Bronchial epithelial cell (primary cell): ENCODE measurements at places on chromosomes 6 and 20.
A peak's percentile ranks its signal among the peaks of the same experiment; 100 is the strongest.

DNA sequence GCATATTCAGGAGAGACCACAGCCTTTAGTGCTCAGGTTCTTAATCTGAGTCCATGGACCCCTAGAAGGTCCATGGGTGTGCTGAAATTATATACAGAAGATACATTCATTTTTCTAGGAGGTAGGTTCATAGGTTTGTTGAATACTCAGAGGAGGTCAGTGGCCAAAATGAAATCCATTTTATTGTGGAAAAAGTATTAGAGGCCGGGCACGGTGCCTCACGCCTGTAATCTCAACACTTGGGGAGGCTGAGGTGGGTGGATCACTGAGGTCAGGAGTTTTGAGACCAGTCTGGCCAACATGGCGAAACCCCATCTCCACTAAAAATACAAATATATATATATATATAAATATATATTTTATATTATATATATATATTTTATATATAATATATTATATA lies 9.0 kb upstream of the UST start:
- no peak for DNase-seq

DNA sequence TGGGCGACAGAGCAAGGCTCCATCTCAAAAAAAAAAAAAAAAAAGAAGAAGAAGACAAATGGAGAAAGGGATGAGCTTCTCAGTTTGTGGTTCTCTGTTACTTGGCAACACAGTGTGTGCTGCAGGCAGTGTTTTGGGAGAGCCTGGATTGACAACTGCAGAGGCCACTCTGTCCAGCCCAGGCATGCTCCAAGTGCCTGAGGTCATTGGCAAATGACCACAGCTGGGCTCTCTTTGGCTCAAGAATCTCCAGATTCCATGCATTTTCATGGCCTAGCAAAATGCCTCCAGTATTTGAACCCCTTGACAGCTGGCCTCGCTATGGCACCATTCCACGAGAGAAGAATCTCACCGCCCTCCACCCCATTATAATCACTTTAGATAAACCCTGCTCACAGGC lies 126.2 kb downstream of the ANKRD60 start:
- no peak for DNase-seq

GRCh38 chr20:5465604-5465927 lies 148.8 kb upstream of the PROKR2 start:
- no peak for DNase-seq

DNA sequence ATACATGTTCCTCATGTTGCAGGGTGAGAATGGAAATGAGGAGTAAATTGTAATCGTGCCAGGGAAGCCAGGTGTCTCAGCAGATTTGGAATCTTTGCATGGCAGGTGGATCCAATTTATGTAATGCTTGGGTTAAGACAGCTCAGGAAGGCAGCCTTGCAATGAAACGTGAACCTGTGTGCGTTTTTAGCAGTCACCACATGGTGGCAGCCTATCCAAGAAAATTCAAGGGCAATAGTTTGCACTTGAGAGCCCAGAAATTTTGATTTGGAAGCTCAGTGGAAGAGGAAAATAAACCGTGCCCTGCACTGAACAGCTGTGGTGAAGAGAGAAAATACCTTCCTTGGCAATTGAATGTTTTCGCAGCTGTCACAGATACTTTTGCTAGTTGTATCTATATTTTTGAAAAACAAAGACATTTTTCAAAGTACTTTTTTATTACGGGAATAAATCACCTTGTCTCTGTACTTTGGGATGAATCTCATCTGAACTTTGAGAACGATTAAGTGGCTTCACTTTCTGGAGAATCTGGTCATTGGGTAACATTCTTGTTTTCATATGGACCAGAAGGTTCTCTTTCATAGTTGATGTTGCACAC lies 26.5 kb downstream of the MTHFD1L start:
- peak; percentile 79 for DNase-seq

GRCh38 chr20:15200147-15200565 lies 862.7 kb upstream of the FLRT3 start:
- peak; percentile 67 for DNase-seq

DNA sequence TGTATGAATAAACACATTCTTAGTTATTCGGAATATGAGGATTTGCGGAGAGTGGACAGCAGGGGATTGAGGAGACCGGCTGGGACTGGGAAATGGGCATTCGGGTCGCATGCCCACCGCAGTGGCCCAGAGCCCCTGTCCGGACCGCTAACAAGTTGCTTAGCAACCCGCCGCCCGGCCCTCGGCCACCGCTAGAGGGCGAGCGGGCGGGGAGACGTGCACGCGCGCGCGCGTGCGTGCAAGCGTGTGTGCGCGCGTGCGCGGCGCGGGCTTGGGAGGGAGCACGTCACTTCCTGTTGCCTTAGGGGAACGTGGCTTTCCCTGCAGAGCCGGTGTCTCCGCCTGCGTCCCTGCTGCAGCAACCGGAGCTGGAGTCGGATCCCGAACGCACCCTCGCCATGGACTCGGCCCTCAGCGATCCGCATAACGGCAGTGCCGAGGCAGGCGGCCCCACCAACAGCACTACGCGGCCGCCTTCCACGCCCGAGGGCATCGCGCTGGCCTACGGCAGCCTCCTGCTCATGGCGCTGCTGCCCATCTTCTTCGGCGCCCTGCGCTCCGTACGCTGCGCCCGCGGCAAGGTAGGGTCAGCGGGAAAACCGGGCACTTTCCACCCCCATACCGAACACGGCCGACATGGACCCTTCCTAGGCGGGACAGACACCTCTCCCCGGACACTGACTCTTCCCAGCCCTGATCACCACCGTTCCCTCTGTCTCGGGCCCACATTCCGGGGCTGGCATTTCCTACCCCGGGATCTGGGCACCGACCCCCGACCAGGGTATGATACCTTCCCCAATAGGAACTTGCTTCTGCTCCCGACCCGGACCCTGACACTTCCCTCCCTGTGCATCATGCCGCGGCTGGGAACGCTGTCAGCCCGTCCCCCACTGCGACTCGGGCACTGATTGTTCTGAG lies at the start of gene HM13:
HM13 (plus strand) TSS at position 289 of the 918 bp plus-strand sequence; CDS start at position 399, 110 bp downstream.
- peak; percentile 82 for DNase-seq

- no peak for DNase-seq
Measured at GRCh38 chr6:5302220-5302946, 41.1 kb downstream of the FARS2 start.

- DNase-seq: peak; percentile 58
Measured at GRCh38 chr20:49179368-49180277, 8.5 kb downstream of the STAU1 start.

GRCh38 chr6:156686301-156686994 lies 90.7 kb upstream of the ARID1B start:
- DNase-seq: peak; percentile 56

DNA sequence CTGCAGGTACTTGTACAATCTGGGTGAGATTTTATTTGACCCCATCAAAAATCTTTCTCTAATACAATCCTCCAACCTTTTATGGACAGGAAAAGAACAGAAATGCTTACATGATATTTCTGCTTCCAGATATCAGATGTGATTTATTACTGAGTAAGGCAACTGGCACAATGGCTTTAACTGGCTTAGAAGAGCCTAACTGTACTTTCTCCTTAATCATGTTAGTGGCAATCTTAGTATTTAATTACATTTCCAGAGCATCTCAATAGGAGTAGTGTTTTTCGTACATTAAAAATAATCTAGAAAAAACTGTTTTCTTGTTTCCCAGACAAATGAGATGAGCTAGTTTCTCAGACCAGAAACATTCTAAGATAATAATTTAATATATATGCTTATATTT lies 251.6 kb downstream of the KCNQ5 start:
- DNase-seq: no peak

GRCh38 chr6:137794516-137795201 lies 72.4 kb upstream of the TNFAIP3 start:
- no peak for DNase-seq

GRCh38 chr20:59574308-59574707 lies 30.0 kb upstream of the PHACTR3 start:
- DNase-seq: no peak

DNA sequence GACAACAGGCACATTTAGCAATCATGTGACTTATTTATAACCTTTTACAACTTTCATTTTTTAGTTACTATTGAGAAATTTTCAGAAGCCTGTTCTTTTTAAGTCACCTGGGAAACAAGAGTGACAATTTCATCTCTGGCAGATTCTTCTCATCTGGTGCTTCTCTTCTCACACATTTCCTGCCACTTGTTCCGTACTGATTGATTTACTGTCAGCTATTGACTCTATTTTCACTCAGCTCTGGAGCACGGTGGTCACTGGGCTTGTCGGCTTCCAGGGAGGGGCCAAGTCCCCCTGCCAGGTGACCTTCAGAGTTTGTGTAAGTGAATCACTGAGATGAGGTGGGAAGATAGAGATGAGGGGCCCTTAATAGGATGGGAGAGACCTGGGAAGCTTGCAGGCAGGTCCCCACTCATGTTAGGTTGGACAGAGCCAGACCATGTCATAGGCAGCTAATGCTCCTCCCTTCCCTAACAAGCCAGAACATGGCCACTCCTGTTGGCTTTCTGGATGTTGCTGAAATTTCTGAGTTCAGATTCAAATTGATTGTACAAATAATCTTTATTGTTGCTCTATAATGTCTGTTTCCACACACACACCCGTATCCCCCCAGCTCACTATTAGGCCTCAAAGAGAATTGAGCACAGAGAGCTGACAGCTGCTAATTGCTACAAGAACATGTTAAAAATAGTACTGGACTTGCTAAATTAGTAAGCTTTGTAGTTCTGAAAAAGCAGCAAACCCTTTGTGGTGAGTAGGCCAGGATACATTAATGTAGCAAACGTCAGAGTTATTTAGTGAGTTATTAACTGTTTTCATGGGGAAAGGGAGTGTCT lies 13.3 kb downstream of the DUSP22 start:
- DNase-seq: peak; percentile 55

DNA sequence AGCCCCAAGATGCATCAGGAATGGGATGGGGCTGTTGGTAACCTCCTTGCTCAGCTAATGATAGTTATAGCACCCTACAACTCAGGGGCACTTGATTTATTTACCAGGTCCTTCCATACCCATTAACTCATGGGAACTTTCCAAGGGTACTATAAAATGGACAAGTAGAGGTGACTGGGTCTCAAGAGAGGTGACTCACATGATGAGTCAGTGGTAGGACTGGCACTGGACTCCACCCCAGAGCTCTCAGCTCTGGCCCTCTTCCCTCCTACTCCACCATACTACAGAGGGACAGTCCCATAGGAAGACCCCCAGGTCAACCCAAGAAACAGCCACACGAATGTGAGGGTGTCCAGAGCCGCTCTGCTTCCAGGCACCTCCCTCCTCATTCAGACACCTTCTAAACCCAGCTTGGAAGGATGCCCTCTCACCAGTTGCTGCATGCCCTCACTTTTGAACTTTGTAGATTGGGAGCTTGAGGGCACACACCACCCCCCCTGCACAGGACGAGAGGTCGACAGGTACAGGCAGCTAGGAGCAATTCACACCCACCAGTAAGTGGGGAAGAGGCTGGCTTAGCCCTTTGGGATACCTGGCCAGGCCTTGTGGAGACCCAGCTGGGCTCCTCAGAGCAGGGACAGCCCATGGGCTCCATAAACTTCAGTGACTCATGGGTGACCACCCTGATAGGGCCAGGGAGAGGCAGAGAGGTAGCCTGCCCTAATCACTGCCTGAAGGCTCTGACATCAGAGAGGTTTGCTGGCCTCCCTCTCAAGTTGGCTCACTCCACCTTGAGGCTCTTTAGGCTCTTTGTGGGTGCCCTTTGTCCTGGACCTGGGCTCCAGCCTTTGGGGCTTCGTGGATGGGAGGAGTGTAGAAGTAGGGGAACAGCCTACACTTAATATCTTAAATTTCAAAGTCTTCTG lies 81.6 kb upstream of the MLN start:
- DNase-seq: peak; percentile 69

- peak; percentile 21 for DNase-seq
Measured at GRCh38 chr6:16406966-16407365, 168.6 kb downstream of the GMPR start.

DNA sequence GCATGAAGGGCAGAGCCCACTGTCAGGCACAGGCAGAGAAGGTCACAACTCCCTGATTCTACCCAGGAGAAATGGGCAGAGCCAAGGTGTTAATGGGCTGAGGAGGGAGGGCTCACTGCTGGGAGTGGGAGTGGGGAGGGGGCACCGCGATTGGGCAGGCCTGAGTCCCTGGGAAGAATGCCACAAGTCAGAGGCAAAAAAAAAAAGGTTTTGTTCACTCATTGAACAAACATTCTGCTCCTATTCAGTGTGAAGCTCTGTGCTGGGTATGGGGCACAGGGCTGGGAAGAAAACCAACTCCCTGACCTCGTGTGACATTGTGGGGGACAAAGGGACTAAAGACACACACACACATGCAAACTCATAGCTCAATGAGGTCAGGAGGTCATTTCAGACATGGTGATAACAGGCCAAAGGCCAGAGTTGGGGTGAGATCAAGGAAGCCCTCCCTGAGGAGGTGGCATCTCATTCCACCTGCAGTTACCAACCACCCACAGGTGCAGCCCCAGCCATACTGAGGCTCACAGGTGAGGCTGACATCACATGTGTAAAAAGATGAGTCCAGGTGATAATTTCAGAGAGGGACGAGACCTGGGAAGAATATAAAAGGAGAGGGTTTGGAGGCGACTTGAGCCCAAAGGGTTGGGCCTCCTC lies 3.2 kb upstream of the PMEPA1 start:
- DNase-seq: no peak

- no peak for DNase-seq
Measured at GRCh38 chr6:14135893-14136539, 18.4 kb downstream of the CD83 start.

DNA sequence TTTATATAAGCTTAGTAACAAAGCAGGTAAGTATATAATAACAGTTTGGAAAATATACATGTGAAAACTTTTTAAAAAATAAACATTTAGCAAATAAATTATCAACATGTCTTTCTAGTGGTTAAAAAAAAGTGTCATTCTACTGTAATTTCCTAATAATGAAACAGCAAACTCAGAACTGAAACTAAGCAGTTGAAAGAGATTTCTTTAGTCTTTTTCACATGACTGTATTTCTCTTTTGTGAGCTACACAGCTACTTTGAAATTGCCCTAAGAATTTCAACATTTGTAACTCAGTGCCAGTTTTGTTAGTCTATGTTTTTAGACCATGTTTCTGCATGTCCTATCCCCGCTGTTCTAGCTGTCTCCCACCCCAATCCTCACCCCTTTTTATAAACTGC lies 28.4 kb upstream of the SDHAF4 start:
- no peak for DNase-seq

DNA sequence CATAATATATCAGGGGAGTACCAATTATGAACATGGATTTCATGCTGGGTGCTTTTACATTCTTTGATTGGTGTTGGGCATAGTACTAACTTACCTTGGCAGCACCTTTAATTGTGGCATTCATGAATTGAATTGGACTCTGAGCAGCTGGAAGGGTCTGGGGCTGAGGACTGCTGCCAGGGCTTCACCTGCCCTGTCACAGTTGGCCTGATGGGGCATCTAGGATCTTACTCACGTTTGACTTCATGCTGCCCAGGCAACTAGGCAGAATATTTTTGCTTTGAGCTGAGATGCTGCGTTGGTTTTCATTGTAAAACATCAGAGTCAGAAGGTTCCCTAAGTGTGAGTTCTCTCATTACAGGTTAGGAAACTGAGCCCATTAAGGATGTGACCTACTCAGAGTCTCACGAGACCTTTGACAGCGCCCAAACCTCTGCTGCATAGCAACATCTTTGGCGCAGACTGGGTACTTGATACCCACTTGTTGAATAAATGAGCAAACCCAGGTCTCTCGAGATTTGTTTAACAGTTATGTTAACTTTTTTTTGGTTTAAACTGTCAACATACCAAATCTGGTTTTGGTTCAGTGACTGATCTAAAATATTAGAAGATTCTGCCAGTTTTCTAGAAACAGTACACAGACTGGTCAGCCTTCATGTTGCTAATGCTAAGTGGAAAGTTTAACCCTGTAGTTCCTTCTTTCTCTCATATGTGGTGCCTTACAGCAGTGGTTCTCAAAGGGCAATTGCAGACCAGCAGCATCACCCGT lies 104.9 kb downstream of the TCP11 start:
- DNase-seq: no peak

- peak; percentile 37 for DNase-seq
Measured at GRCh38 chr20:11716239-11716944, 201.3 kb upstream of the BTBD3 start.
